ENCODE measurements at places on chromosomes 16 and 17. TPM values are rescaled to one million over a fixed set of nuclear protein-coding genes. Genes with fewer than 3 reads are reported as not detected.

FBXO39 gene
- total RNA-seq: not detected

PNMT gene
- total RNA-seq: not detected

IGF2BP1 gene
- total RNA-seq: 53.9 TPM

HYDIN gene
- 0.48 TPM for total RNA-seq

SGCA gene
- total RNA-seq: 2.9 TPM

PITPNM3 gene
- total RNA-seq: 2.1 TPM

ZG16 gene
- total RNA-seq: not detected

KRT16 gene
- 1.1 TPM for total RNA-seq

All from A549 treated with Hydrocortisone at 1 μM for 4 hours (cell line).